HCT116 (cell line): ENCODE measurements at places on chromosomes 5 and 9. TPM values are rescaled to one million over a fixed set of nuclear protein-coding genes. Genes with fewer than 3 reads are reported as not detected.

Gene PCDHA2
- not detected for total RNA-seq

Gene FOXD4L4
- total RNA-seq, result 0.52 TPM

Gene PDE6A
- total RNA-seq, result not detected

Gene IRX2
- not detected for total RNA-seq

DNA sequence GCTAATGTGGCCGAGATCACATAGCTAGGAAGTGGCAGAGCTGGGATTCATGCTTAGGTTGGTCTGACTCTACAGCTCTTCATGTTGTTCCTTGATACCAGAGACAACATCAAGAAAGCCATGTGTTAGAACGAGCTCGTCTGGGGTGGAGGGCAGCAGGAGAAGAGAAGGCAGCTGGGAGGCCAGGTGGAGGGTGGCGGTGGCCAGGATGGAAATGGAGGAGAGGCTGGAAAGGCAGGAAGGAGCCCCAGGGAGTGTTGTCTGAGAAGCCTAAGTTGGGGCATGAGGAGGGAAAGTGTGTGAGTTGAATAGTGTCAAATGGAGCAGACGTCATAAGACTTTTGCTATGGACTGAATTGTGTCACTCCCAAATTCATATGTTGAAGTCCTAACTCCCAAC is 315.3 kb downstream of the GADD45G start:
- peaks cover 26% of the 10 kb centered on the region for H3K27me3 ChIP-seq
- H3K4me1 ChIP-seq, result peaks cover 3% of the 10 kb centered on the region; the same call in 1 of the 2 replicates
- no peak overlapping the region for H3K27ac ChIP-seq
- no peaks in the 10 kb centered on the region for H3K36me3 ChIP-seq
- no peak for DNase-seq

DNA sequence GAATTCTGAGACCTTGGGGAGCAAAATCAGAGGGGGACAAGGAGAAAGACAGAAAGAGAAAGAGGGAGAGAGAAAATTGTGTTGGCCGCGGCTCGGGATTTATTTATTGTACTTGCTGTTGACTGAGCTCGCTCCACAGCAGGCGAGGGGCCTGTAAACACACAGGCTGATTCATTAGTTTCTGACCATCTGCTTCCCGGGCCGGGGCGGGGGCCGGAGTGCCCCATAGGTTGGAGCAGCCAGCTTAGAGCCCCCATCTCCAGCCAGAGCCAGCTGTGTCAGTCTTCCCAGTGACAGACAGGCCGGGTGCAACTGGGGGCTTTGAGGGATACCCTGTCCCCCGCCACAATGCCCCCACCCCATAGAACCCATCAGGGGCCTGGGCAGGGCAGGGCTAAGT is 30.9 kb downstream of the NTNG2 start:
- H3K36me3 ChIP-seq, result no peaks in the 10 kb centered on the region
- H3K27me3 ChIP-seq, result no peaks in the 10 kb centered on the region
- no peak overlapping the region for H3K27ac ChIP-seq
- no peak overlapping the region for H3K4me3 ChIP-seq

GRCh38 chr9:22645893-22646292 is 199.3 kb downstream of the DMRTA1 start:
- DNase-seq, result no peak
- no peaks in the 10 kb centered on the region for H3K27me3 ChIP-seq
- no peak overlapping the region for H3K27ac ChIP-seq
- no peaks in the 10 kb centered on the region for H3K36me3 ChIP-seq
- H3K4me1 ChIP-seq, result no peaks in the 10 kb centered on the region

GRCh38 chr9:15725953-15726352 is 173.1 kb downstream of the CCDC171 start:
- no peak overlapping the region for H3K27ac ChIP-seq
- no peaks in the 10 kb centered on the region for H3K36me3 ChIP-seq
- no peaks in the 10 kb centered on the region for H3K4me1 ChIP-seq
- no peak overlapping the region for H3K4me3 ChIP-seq
- no peaks in the 10 kb centered on the region for H3K27me3 ChIP-seq

- no peaks in the 10 kb centered on the region for H3K4me1 ChIP-seq
Measured at GRCh38 chr9:86387376-86387775, 33.2 kb upstream of the TUT7 start.

DNA sequence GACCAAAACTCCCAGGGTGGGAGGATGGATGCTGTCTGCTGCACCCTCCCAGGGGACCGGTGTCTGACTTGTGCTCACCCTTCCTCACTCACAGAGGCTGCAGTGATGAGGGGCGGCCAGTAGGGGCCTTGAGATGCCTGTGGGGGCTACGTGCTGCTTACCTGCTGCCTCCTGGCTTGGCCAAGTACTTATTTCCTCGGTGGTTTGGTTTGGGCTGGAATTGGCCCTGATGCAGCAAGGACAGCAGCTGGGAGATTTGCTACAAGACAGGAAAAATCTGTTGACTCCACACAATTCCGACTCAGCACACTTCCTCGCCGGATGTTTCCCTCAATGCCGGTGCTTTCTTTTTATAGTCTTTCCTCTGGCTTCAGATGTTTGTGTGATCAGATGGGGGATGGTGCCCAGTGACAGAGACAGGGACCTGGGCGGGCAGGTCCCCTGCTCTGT is 6.6 kb downstream of the PCDH12 start:
- no peak overlapping the region for H3K4me3 ChIP-seq
- H3K36me3 ChIP-seq, result no peaks in the 10 kb centered on the region
- no peaks in the 10 kb centered on the region for H3K27me3 ChIP-seq

GRCh38 chr9:32550150-32550561 is 2.0 kb upstream of the SMIM27 start:
- no peaks in the 10 kb centered on the region; the same call in 1 of the 2 replicates for H3K36me3 ChIP-seq
- no peak overlapping the region for H3K4me3 ChIP-seq
- H3K4me1 ChIP-seq, result peaks cover 22% of the 10 kb centered on the region
- H3K27me3 ChIP-seq, result no peaks in the 10 kb centered on the region

- DNase-seq, result no peak
- no peak overlapping the region for H3K4me3 ChIP-seq
- no peaks in the 10 kb centered on the region for H3K4me1 ChIP-seq
- H3K27me3 ChIP-seq, result no peaks in the 10 kb centered on the region
- H3K27ac ChIP-seq, result no peak overlapping the region
Measured at GRCh38 chr9:75941577-75942311, 51.3 kb downstream of the PCSK5 start.
